ENCODE measurements at places on chromosomes 1 and 21.
A peak's percentile ranks its signal among the peaks of the same experiment; 100 is the strongest.

DNA sequence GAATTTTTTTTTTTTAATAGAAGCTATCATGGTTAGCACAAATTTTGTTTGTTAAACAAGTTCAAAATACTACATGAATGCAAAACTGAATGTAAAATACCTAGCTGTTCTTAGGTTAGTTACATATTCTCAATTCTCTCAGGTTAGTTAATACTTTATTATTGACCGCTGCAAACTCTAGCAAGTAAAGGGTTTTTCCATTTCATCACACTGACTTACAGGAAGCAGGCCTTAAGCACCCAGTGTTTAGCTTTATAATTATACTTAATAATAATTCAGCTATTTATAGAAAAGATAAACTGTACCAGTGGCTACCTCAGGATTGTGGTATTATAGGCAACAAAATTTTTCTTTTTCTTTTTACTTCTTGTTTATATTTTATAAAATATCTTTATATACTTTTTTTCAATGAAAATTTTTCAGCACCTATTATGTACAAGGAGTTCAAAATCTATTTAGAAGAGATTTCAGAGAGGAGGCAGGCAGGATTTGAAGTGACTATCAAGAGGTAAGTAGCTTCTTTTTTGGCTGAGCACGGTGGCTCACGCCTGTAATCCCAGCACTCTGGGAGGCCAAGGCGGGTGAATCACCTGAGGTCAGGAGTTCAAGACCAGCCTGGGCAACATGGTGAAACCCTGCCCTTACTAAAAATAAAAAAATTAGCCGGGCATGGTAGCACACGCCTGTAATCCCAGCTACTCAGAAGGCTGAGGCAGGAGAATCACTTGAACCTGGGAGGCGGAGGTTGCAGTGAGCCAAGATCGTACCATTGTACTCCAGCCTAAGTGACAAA, 17.9 kb downstream of the PLPP3 start:
- no peak for DNase-seq

- no peak for DNase-seq
Measured at GRCh38 chr1:97297611-97298010, 576.0 kb downstream of the PTBP2 start.

DNA sequence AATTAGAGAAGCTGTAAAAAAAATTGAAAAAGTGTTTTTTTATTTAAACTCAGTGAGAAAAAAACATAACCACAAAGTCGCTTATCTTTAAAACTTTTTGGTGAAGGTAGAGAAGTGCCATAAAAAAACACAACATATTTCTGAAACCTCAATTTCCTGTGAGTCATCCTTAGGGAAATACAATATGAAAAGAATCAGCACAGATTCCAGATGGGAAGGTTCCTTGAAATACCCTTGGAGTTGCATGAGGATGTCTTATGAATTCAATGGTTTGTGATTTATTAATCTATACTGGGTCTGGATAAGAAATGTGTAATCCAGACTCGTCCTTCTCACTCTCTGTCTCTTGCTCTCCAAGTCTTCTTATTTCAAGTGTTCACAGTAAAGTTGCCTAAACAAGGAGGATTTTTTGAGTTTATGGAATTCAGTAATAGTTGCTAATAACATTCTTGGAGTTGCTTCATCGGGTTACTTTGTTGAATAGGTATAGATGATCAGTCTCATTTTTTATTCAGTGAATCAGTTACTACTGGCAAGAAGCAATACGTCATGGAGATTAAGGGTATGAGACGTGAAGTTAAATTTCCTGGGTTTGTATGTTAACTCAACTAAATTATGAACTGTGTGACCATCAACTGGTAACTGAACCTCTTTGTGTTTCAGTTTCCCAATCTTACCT, 191.4 kb downstream of the KCNK2 start:
- DNase-seq = no peak

GRCh38 chr21:29194342-29194741, 63.9 kb downstream of the MAP3K7CL start:
- no peak for DNase-seq

GRCh38 chr21:28827422-28827821, 165.3 kb downstream of the LTN1 start:
- DNase-seq = no peak

- DNase-seq = no peak
Measured at GRCh38 chr1:116664366-116664977, 3.1 kb downstream of the IGSF3 start.

GRCh38 chr1:27102707-27103468, 52.0 kb downstream of the SLC9A1 start:
- DNase-seq = peak; percentile 52

GRCh38 chr1:101509370-101509769, 272.6 kb downstream of the S1PR1 start:
- DNase-seq = no peak

- no peak for DNase-seq
Measured at GRCh38 chr1:34037856-34038255, 127.2 kb downstream of the CSMD2 start.

GRCh38 chr1:94862718-94863117, 42.6 kb downstream of the SLC44A3 start:
- no peak for DNase-seq

- DNase-seq = peak; percentile 1
Measured at GRCh38 chr1:96164053-96164452, 557.5 kb upstream of the PTBP2 start.

GRCh38 chr1:19534281-19534680, 48.9 kb upstream of the CAPZB start:
- DNase-seq = no peak
